H1 (cell line): ENCODE measurements at places on chromosomes 12 and 14.
A peak's percentile ranks its signal among the peaks of the same experiment; 100 is the strongest.

GRCh38 chr12:54000116-54001114 lies at the start of gene HOXC9:
HOXC9 (plus strand) TSS chr12:54000161; CDS start chr12:54000189, 28 bp downstream.
- peaks cover 11% of the 10 kb centered on the region; the same call in 1 of the 2 replicates for H3K36me3 ChIP-seq
- H3K27ac ChIP-seq = no peak within 1 kb of the TSS
- no peaks in the 10 kb centered on the region for H3K4me1 ChIP-seq
- peak within 1 kb of the TSS; percentile 26 for H3K4me3 ChIP-seq

DNA sequence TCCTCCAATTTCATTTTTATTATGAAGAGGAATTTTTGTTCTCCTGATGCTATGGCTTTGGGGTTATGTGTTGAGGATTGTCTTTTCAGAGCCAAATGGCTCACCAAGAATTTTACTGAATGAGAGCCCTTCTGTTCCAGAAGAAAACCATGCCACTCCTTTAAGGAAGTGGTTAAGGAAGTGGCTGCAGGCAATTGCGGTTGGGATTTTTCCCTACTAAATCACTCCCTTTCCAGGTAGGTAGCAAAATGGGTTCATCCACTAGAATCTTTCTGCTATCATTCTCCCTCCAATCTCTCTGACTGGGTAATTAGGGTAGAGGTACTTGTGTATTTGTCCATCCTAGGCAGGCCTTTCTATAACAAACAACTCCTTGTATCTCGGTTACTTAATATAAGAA lies 163.1 kb downstream of the TTC8 start:
- H3K36me3 ChIP-seq = no peaks in the 10 kb centered on the region
- no peaks in the 10 kb centered on the region for H3K4me1 ChIP-seq
- H3K27me3 ChIP-seq = no peaks in the 10 kb centered on the region

- no peaks in the 10 kb centered on the region for H3K4me1 ChIP-seq
- no peaks in the 10 kb centered on the region for H3K27me3 ChIP-seq
- H3K4me3 ChIP-seq = no peak overlapping the region
- H3K27ac ChIP-seq = no peak overlapping the region
- no peaks in the 10 kb centered on the region for H3K36me3 ChIP-seq
Observed at GRCh38 chr14:26070443-26070842, 527.4 kb downstream of the NOVA1 start.

- no peak overlapping the region for H3K4me3 ChIP-seq
- H3K27me3 ChIP-seq = no peaks in the 10 kb centered on the region
- DNase-seq = no peak
- peaks cover 7% of the 10 kb centered on the region; the same call in 1 of the 2 replicates for H3K4me1 ChIP-seq
Observed at GRCh38 chr12:49832836-49833421, 4.7 kb upstream of the NCKAP5L start.

- 0 out of 2 replicates have a peak, but pooled peaks cover 3% of the 10 kb centered on the region for H3K36me3 ChIP-seq
- no peak for DNase-seq
- H3K27me3 ChIP-seq = no peaks in the 10 kb centered on the region
- H3K27ac ChIP-seq = no peak overlapping the region
Observed at GRCh38 chr12:6692888-6693287, 3.7 kb upstream of the ZNF384 start.

DNA sequence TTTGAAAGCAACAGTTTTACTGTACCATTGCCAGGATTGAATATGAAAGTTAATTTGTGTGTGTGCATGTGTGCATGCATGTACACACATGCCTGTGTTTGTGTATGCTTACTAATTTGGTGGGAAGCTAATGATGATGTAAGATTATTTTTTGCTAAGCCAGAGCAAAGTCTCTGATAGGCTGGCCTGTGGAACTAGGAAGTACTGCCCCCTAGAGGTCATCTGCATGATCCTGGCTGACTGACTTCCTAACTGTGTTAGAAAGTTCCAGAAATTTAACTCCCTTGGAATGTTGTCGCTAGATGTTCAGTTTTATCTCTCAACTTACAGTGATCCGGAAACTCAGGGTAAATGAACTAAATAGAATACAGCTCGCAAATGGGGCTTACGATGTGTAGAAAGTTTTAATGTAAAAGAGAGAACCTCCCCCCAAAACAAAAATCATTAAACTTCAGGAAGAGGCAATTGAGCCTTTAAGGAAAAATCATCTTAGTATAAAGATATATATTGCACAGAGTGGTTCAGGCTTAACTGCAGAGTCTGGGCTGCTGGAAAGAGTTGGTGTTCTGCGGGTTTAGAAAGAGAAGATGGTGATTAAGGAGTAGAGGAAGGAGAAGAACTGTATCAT lies 34.3 kb upstream of the SLC38A1 start:
- H3K27me3 ChIP-seq = no peaks in the 10 kb centered on the region
- DNase-seq = no peak
- peaks cover 8% of the 10 kb centered on the region; the same call in 1 of the 2 replicates for H3K4me1 ChIP-seq
- H3K27ac ChIP-seq = no peak overlapping the region
- no peaks in the 10 kb centered on the region for H3K36me3 ChIP-seq

- no peaks in the 10 kb centered on the region for H3K36me3 ChIP-seq
- DNase-seq = no peak
- no peaks in the 10 kb centered on the region for H3K27me3 ChIP-seq
Observed at GRCh38 chr12:66290716-66291200, 11.5 kb upstream of the HELB start.

- no peaks in the 10 kb centered on the region for H3K27me3 ChIP-seq
- H3K36me3 ChIP-seq = no peaks in the 10 kb centered on the region
- no peaks in the 10 kb centered on the region for H3K4me1 ChIP-seq
Observed at GRCh38 chr12:57320639-57321038, 69.7 kb upstream of the STAC3 start.

GRCh38 chr12:68237078-68237477 lies 11.5 kb upstream of the IL26 start:
- no peak for DNase-seq
- H3K4me1 ChIP-seq = no peaks in the 10 kb centered on the region
- no peak overlapping the region for H3K27ac ChIP-seq
- no peaks in the 10 kb centered on the region for H3K27me3 ChIP-seq

- no peaks in the 10 kb centered on the region for H3K27me3 ChIP-seq
- peaks cover 4% of the 10 kb centered on the region; the same call in 1 of the 2 replicates for H3K36me3 ChIP-seq
- DNase-seq = no peak
- H3K4me1 ChIP-seq = no peaks in the 10 kb centered on the region; the same call in 1 of the 2 replicates
- no peak overlapping the region for H3K27ac ChIP-seq
Observed at GRCh38 chr12:32559434-32559833, 119.7 kb upstream of the DNM1L start.

GRCh38 chr14:87113286-87113685 lies 879.7 kb downstream of the GALC start:
- no peaks in the 10 kb centered on the region for H3K36me3 ChIP-seq
- H3K4me1 ChIP-seq = no peaks in the 10 kb centered on the region
- DNase-seq = no peak
- H3K4me3 ChIP-seq = no peak overlapping the region
- no peaks in the 10 kb centered on the region for H3K27me3 ChIP-seq

- H3K4me3 ChIP-seq = no peak overlapping the region
- H3K36me3 ChIP-seq = no peaks in the 10 kb centered on the region
- no peak overlapping the region for H3K27ac ChIP-seq
- no peaks in the 10 kb centered on the region for H3K4me1 ChIP-seq
- no peaks in the 10 kb centered on the region for H3K27me3 ChIP-seq
Observed at GRCh38 chr12:98727196-98727595, 82.1 kb downstream of the APAF1 start.

DNA sequence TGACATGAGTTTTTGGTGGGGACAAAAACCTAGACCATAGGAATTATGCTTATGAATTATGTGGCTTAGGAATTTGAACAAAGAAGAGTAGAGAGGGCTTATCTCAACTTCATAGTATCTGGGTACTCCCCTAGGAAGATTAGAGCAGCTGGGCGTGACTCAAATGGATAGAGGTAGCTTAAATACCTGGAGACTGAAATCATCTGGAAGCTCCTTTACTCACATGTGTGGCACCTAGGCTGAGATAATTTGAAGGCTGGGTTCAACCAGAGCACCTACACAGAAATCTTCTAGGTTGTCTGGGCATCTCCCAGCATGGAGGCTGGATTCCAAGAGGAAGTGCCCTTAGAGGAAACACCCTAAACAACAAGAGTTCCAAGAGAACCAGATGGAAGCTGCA lies 393.9 kb downstream of the ADAMTS20 start:
- H3K4me1 ChIP-seq = no peaks in the 10 kb centered on the region
- H3K36me3 ChIP-seq = no peaks in the 10 kb centered on the region
- no peak overlapping the region for H3K4me3 ChIP-seq
- DNase-seq = no peak
- H3K27me3 ChIP-seq = no peaks in the 10 kb centered on the region
- no peak overlapping the region for H3K27ac ChIP-seq

DNA sequence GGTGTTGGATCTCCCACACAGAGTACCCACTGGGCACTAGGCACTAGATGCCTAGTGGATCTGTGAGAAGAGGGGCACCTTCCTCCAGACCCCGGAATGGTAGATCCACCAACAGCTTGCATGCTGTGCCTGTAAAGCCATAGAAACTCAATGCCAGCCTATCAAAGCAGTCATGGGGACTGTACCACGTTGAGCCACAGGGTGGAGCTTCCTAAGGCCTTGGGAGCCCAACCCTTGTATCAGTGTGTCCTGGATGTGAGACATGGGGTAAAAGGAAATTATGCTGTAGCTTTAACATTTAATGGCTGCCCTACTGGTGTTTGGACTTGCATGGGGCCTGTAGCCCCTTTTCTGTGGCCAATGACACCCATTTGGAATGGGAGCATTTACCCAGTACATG lies 1024.9 kb downstream of the TMEM121 start:
- H3K27ac ChIP-seq = no peak overlapping the region
- H3K36me3 ChIP-seq = no peaks in the 10 kb centered on the region
- H3K4me3 ChIP-seq = no peak overlapping the region
- DNase-seq = no peak
- H3K4me1 ChIP-seq = no peaks in the 10 kb centered on the region

- no peak overlapping the region for H3K27ac ChIP-seq
- DNase-seq = no peak
- no peaks in the 10 kb centered on the region for H3K27me3 ChIP-seq
- H3K4me3 ChIP-seq = no peak overlapping the region
- H3K36me3 ChIP-seq = no peaks in the 10 kb centered on the region
- no peaks in the 10 kb centered on the region for H3K4me1 ChIP-seq
Observed at GRCh38 chr12:115011703-115012102, 327.7 kb upstream of the TBX3 start.

DNA sequence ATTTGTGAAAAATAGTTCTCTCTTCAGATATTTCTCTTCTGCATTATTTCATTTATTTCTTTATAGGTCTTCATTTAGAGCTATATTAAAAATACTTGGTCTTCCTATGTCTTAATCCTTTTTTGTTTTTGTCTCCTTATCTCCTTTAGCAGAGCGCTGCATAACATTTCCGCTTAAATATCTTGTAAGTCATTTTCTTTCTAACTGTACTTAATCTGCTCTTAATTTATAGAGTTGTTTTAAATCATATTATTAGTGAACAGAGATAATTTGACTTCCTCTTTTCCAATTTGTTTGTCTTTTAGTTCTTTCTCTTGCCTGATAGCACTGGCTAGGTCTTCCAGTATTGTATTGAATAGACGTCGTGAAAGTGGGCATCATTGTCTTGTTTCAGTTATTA lies 18.0 kb downstream of the LUM start:
- no peak overlapping the region for H3K4me3 ChIP-seq
- DNase-seq = no peak
- H3K36me3 ChIP-seq = no peaks in the 10 kb centered on the region
- no peaks in the 10 kb centered on the region for H3K27me3 ChIP-seq
- H3K27ac ChIP-seq = no peak overlapping the region

DNA sequence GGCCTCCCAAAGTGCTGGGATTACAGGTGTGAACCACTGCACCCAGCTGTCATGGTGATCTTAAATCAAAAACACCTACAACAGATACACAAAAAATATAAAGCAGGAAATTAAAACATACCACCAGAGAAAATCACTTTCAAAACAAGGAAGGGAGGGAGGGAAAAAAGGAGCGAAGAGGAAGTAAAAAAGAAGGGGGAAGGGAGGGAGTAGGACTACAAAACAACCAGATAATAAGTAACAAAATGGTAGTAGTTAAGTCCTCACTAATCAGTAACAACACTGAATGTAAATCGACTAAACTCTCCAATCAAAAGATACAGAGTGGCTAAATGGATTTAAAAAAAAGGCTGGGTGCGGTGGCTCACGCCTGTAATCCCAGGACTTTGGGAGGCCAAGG lies 89.0 kb downstream of the SH2B3 start:
- H3K4me3 ChIP-seq = no peak overlapping the region
- no peaks in the 10 kb centered on the region for H3K27me3 ChIP-seq
- no peak for DNase-seq
- no peak overlapping the region for H3K27ac ChIP-seq

DNA sequence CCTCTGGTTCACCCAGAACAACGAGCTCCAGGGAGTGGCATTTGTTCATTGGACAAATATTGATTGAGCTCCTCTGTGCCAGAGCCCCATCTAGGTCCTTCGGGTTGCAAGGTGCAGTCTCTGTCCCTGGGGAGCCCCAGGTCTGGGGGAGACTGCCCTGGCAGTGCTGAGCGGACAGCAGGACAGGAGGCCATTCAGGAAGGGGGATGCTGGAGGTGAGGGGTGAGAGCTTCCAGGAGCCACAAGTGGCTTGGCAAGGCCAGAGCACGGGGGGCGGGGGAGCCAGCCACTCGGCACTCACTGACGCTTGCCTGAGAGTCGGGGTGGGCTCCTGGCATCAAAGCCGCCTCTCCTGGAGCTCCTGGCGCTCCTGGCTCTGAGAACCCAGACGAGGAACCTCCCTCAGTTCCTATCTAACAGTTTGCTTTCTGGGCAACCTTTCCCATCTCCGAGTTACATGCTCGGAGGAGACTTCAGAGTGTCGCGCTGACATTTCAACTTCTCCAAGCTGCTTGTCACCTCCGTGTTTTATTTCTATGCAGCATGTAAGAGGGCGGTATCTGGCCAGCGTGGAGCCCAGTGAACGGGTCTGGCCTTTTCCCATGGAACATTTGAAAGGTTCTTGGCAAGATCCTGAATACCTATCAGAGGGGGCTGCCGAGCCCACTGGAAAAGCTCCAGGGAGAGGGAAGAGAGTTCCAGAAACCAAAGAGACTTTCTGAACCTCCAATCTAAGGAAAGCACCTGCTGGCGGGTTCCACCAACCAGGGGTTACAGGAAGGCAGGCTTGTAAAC lies 62.0 kb upstream of the BCL11B start:
- no peaks in the 10 kb centered on the region for H3K4me1 ChIP-seq
- H3K4me3 ChIP-seq = no peak overlapping the region
- H3K36me3 ChIP-seq = no peaks in the 10 kb centered on the region

DNA sequence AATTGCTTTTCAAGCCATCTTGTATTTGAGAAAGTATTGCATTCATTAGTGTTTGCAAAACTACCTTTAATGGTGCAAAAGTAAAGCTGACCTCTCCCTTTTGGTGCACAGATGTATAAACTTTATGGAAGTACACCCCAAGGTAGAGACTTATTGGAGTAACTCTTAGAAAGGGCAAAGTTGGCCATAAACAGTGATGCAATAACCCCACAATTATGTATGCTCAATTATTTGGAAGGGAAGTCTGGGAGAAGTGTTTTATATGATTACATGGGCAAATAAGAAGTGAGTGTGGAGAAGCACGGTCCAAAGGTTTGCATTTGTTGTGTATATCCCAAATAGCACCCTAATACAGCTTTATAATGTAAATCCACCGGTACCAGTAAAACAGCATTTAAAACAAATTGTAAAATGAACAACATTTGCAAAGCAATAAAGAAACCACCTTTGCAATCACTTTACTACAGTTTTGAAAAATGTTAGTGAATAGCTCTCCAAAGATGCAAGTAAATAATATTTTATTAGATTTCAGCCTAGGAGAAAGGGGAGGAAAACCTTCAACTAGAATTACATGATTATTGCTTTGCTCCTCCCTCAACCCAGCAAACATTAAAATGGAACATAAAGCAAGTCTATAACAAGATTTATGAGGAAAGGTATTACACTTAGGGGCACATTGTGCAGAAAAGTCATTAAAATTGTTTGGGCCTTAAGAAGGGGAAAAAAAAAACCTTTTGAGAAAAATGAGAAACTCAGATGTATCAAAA lies 70.5 kb downstream of the HMGA2 start:
- H3K27ac ChIP-seq = no peak overlapping the region
- peaks cover 49% of the 10 kb centered on the region for H3K4me1 ChIP-seq
- DNase-seq = no peak
- H3K27me3 ChIP-seq = no peaks in the 10 kb centered on the region
- no peaks in the 10 kb centered on the region for H3K36me3 ChIP-seq
- H3K4me3 ChIP-seq = no peak overlapping the region
